Activated CD8-positive, alpha-beta memory T cell treated with anti-CD3 and anti-CD28 coated beads, Interleukin-2, amount 10 ng/mL, durations not matched to agents 7 days and 5 days (primary cell): ENCODE measurements at places on chromosomes 7 and 10. TPM values are rescaled to one million over a fixed set of nuclear protein-coding genes. Genes with fewer than 3 reads are reported as not detected.
A peak's percentile ranks its signal among the peaks of the same experiment; 100 is the strongest.

The RBP3 gene
- total RNA-seq: not detected

The IGF2BP3 gene
- total RNA-seq: 1.3 TPM

The SPDYE2B gene
- total RNA-seq: not detected

The CALHM3 gene
- total RNA-seq: not detected

The RNF32 gene
- 2.9 TPM for total RNA-seq

The ZNF503 gene
- 0.35 TPM for total RNA-seq

The DRGX gene
- total RNA-seq: not detected

The YWHAG gene
- 115 TPM for total RNA-seq

- H3K4me3 ChIP-seq: peak overlapping the region; percentile 72
- no peak for DNase-seq
- peak overlapping the region; percentile 99 for H3K27ac ChIP-seq
- H3K4me1 ChIP-seq: peaks cover 84% of the 10 kb centered on the region
- no peaks in the 10 kb centered on the region for H3K27me3 ChIP-seq
- peaks cover 34% of the 10 kb centered on the region for H3K36me3 ChIP-seq
These were observed 74.4 kb upstream of the SFMBT2 start for GRCh38 chr10:7485244-7485556.

DNA sequence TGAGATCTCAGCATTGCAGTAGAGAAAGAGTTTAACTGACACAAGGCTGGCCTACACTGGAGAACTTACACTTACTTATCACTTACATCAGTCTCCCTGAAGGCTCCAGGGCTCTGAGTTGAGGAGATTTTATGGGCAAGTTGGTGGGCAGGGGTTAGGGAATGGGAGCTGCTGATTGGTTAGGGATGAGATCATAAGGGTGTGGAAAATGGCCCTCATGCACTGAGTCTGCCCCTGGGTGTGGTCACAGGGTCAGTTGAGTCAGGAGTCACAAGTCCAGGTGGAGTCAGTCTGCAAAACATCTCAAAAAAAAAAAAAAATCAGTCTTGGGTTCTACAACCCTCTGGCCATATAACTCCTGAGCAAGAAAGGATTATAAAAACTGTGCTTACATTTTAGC lies 60.5 kb downstream of the PPP1R17 start:
- H3K36me3 ChIP-seq: no peaks in the 10 kb centered on the region
- no peak for DNase-seq
- no peak overlapping the region for H3K27ac ChIP-seq
- H3K4me1 ChIP-seq: no peaks in the 10 kb centered on the region

DNA sequence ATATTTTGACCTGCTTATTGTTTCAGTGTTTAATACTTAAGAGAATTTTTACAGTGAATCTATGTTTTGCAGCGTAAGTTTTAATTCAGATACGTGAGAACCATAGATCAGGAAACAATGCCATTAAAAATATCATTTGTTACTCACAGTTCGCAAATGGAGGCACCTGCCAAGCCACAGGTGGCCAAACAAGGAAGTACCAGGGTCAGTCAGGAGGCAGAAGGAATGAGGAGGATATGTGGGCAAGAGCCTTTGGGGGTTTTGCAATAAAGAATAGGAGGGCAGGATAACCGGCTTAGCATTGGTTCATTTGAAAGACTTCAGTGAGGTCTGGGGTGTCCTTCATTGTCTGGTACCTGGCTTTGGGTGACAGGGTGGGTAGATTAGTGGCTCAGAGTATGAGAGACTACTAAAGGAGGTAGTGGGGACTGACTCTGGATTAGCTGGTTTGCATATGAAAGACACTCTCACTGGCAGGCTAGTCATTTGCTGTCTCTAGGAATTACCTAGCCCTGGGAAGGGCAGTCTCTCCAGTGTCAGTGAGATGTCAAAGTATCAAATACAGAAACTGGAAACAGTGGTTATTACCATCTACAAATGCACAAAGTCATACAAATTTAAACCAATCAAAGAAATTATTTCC lies 132.2 kb upstream of the CAV2 start:
- H3K27ac ChIP-seq: no peak overlapping the region
- H3K27me3 ChIP-seq: peaks cover 18% of the 10 kb centered on the region
- no peaks in the 10 kb centered on the region for H3K4me1 ChIP-seq
- no peak for DNase-seq
- no peaks in the 10 kb centered on the region for H3K36me3 ChIP-seq

GRCh38 chr7:81433692-81434331 lies 336.0 kb downstream of the HGF start:
- no peaks in the 10 kb centered on the region for H3K36me3 ChIP-seq
- H3K4me3 ChIP-seq: no peak overlapping the region
- no peaks in the 10 kb centered on the region for H3K4me1 ChIP-seq
- no peak overlapping the region for H3K27ac ChIP-seq

DNA sequence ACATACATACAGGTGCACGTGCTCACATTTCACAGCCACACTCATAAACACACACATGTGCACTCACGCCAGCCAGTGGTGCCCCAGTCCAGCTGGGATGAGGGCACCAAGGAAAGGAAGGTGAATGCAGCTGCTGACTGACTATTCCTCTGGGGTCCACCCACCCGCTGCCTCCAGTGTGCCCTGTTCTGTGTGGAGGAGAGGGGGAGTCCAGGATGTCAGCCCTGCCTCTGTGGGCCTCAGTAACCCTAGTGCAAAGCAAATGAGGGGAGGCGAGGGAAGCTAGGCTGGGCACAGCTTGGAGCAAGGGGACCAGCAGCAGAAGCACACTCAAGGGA lies 57.6 kb downstream of the YKT6 start:
- H3K4me1 ChIP-seq: peaks cover 28% of the 10 kb centered on the region
- peak overlapping the region; percentile 1 for H3K4me3 ChIP-seq
- no peaks in the 10 kb centered on the region for H3K27me3 ChIP-seq

GRCh38 chr10:100364735-100365391 lies 17.8 kb downstream of the SCD start:
- no peak overlapping the region for H3K27ac ChIP-seq
- H3K4me1 ChIP-seq: peaks cover 27% of the 10 kb centered on the region
- H3K4me3 ChIP-seq: no peak overlapping the region
- no peaks in the 10 kb centered on the region for H3K27me3 ChIP-seq
- DNase-seq: no peak

GRCh38 chr10:103724771-103725170 lies 130.6 kb downstream of the SH3PXD2A start:
- no peak for DNase-seq
- H3K36me3 ChIP-seq: no peaks in the 10 kb centered on the region
- peaks cover 2% of the 10 kb centered on the region for H3K27me3 ChIP-seq
- no peaks in the 10 kb centered on the region for H3K4me1 ChIP-seq
- no peak overlapping the region for H3K27ac ChIP-seq
- no peak overlapping the region for H3K4me3 ChIP-seq

DNA sequence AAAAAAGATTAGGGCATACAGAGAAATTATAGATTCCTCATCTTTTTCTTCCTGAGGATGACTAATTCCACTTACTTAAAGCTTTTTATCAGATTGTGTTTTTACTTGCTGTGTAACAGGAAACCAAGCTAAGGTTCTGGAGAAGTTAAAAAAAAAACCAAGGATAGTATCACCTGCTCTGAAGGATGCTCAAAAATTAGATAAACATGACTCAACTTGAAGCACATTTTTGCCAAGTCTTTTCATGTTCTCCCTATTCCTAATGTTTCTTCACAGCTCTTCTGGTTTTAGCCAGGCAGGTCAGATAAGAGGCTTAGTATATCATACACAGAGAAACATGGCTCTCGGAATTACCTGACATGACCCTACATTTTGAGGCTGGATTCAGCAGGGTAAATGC lies 90.3 kb downstream of the CPEB3 start:
- H3K27ac ChIP-seq: no peak overlapping the region
- H3K4me3 ChIP-seq: no peak overlapping the region
- H3K36me3 ChIP-seq: no peaks in the 10 kb centered on the region
- no peaks in the 10 kb centered on the region for H3K27me3 ChIP-seq

DNA sequence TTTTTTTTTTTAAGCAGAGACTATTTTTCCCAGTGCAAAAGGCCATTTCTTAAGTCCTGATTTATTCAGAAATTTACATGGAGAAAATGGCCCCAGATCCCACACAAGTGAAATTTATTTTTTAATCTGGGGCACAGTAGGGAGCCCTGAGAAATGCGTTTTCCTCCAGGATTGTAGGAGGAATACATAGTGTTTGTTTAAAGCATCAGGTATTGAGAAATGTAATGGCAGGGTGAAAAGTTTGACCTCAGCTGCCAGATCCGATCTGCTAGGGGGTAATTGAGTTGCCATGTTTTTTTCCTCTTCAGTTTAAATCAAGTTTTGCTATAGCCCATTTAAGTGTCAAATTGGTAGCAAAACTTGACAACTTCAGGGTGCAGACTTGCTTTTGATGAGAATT lies 110.0 kb downstream of the LRMDA start:
- no peak for DNase-seq
- no peaks in the 10 kb centered on the region for H3K36me3 ChIP-seq
- peaks cover 10% of the 10 kb centered on the region for H3K27me3 ChIP-seq
- H3K27ac ChIP-seq: no peak overlapping the region

DNA sequence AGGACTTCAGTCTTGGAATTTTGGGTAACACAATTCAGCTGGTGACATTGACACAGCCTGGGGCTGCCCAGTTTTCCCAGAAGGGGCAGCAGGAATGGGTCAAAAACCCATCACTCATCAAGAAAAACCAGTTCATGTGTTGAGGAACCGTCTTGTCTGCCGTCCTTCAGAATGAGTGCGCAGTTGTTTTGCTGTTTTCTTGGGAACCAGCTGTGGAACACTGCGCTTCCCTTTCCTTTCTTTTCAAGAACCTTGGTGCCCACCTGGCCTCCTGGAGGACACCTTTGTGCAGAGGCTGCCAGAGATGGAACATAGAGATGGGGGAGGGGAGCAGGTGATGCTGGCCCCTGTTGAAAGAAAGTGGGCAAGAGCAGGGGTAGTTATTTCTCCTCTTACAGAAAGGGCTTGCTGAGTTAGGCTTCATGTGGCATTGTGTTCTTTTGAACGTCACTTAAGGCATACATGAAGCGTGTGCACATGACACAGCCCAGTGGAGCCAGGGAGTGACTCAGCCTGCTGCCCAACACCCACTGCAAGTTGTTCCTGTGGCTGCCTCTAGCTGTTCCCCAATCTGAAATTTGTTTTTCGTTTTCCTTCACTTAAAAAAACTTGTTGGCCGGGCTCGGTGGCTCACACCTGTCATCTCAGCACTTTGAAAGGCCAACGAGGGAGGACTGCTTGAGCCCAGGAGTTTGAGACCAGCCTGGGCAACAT lies 87.4 kb upstream of the TNS3 start:
- H3K27ac ChIP-seq: no peak overlapping the region
- H3K4me3 ChIP-seq: no peak overlapping the region
- H3K36me3 ChIP-seq: no peaks in the 10 kb centered on the region
- H3K4me1 ChIP-seq: no peaks in the 10 kb centered on the region

DNA sequence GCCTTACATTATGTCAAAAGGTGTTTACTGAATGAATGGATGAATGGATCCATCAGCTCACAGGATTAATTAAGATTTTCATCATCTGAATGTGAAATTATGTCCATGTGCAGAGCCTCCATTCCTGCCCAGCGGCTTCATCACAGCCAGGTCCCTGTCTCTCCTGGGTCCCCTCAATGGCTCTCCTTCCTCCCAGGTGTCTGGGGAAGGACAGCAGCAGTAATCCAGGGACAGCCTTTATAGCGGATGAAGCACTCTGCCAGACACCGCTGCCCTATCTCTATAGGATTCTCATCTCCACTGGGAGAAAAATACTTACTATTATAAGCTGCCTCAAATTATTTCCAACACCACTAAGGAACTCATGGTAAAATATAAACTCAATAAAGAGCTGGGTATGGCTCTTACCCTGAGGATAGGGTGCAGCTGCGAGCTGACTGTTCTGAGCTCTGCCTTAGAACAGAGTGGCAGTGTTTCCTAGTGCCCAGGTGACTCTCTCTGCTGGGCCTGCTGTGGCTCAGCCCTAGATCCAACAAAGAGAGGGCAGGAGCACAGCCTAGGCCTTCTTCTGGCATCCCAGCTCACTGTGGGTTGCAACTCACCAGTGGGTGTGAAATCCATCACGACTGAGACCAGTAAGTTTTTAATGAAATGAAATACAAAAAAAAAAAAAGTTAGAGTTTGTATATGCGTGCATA lies 38.3 kb downstream of the GPRIN2 start:
- no peaks in the 10 kb centered on the region for H3K27me3 ChIP-seq
- H3K4me1 ChIP-seq: no peaks in the 10 kb centered on the region
- no peaks in the 10 kb centered on the region for H3K36me3 ChIP-seq
- H3K4me3 ChIP-seq: no peak overlapping the region

DNA sequence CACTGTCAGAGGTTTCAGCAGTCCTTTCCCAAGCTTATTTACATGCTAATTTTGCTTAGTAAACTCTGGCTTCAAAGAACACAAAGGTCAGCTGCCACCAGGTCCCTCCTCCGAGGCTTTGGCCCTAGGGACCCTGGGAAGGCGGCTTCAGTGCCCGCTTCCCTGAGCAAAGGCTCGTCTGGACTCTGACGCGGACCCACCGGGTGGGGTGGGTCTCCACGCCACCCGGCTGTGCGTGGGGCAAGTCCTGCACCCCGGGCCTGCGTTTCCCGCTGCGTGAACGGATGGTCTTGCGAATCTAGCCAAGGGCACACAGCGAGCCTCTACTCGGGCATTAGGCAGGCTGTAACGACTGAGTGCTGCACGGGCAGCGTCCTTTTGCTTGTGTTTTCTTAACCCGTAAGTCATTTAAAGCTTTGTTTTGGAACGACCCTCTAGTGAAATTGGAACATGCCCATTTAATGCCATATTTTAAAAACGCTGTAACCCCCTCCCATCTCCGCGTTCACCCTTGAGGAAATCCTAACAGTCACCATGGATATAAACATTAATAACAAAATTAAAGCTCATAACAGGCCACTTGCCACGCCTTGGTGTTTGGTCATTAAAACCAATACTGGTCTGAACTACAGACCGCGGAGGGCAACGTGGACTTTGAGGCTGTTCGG lies 828 bp downstream of the BNIP3 start:
- H3K27ac ChIP-seq: peak overlapping the region; percentile 59
- peak overlapping the region; percentile 89 for H3K4me3 ChIP-seq

DNA sequence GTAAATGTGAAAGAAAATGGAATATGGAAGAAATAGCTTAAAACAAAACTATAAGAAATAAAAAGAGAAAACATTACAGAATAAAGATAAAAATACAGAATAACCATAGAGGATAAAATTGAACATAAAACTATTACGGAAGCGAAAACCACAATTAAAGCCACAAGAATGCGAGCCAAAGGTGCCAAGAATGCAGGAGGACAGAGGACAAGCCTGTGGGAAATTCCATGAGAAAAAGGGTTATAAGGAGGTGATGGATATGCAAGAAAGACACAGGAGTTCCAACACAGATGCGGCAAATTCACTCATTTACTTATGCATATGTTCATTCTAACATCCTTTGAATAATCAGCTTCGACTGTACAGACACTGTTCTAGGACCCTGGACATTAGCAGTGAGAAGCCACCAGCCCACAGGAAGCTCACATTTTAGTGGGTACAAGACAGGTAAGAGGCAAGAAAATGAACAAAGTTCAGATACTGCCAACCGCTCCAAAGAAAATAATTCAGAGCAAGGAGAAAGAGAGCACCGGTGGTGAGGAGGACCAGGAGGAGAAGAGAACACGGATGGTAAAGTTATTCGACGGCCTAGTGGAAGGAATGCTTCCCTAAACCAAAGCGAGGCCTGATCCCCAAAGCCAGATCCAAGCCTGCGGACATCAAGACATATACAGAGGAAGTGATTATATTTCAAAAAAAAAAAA lies 213.7 kb upstream of the MGMT start:
- H3K27ac ChIP-seq: no peak overlapping the region
- H3K4me3 ChIP-seq: no peak overlapping the region
- no peak for DNase-seq
- H3K36me3 ChIP-seq: no peaks in the 10 kb centered on the region
